ENCODE measurements at places on chromosomes 1 and 21.
A peak's percentile ranks its signal among the peaks of the same experiment; 100 is the strongest.

- DNase-seq = peak; percentile 83
Measured at GRCh38 chr1:117758444-117759316, 152.8 kb downstream of the TENT5C start.

- no peak for DNase-seq
Measured at GRCh38 chr1:112544751-112545150, 36.0 kb downstream of the WNT2B start.

DNA sequence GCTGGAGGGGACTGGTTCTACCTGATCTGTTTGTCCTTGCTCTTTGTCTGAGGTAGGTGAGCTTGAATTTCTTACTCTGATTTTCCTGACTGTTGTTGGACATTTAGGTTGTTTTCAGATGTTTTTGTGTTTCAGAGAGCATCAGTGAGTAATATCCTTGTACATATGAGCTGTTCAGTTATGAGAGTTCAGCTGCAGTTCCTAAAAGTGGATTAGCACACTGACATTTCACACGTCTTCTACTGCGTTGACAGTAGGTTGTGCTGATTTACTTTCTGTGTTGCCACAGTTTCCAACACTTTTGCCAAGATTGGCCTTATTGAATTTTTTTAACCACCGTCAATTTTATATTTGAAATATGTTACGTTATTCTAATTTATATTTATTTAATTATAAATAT, 27.7 kb downstream of the CXADR start:
- DNase-seq = no peak

DNA sequence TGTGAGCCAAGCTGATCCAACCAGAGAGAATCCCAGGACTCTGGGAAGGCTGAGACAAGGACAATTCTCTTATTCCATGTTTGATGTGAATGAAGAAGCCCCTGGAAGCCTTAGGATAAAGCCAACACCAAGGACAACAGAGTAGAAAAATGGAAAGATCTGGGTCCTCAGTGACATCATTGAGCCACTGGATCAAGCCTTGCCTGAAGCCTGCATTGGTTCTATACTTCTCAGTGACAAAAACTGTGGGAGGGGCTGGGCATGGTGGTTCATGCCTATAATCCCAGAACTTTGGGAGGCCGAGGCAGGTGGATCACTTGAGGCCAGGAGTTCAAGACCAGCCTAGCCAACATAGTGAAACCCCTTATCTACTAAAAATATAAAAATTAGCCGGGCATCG, 15.6 kb downstream of the ARHGEF19 start:
- no peak for DNase-seq

DNA sequence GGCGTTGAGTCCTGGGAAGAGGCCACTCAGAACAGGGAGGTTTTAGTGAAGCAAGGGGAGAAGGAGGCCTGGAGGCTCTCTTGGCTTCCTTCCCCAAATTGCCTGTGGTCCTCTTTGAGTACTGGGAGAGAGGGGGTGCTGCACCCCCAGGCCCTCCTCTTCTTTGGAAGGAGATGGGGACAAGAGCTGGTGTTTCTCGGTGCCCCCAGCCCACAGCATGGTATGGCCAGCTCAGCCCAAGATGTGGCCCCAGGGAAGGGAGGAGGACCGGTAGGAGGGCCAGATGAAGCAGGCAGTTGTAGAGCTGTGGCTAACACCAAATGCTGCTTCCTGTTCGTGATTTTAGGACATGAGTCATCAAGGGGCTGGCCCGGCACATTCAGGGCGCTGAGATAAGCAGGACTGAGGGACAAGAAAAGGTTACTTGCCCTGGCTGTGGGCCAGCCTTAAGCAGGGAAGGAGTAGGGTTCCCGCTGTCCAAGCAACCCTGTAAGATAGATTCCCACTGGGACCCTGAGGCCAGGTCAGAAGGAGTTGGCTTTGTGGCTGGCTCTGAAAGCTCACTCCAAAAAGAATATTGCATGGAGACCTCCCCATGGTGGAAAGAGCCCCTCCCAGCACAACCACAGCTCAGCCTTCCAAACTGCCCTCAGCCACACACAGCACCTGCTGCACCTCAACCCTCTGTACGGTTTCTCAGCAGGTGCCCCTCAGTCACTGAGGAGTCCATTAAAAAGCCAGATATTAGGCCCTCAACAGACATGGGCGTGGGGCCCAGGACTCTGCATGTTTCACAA, 4.9 kb upstream of the TNFRSF1B start:
- DNase-seq = no peak

- DNase-seq = no peak
Measured at GRCh38 chr1:159786966-159787365, 6.2 kb downstream of the DUSP23 start.

DNA sequence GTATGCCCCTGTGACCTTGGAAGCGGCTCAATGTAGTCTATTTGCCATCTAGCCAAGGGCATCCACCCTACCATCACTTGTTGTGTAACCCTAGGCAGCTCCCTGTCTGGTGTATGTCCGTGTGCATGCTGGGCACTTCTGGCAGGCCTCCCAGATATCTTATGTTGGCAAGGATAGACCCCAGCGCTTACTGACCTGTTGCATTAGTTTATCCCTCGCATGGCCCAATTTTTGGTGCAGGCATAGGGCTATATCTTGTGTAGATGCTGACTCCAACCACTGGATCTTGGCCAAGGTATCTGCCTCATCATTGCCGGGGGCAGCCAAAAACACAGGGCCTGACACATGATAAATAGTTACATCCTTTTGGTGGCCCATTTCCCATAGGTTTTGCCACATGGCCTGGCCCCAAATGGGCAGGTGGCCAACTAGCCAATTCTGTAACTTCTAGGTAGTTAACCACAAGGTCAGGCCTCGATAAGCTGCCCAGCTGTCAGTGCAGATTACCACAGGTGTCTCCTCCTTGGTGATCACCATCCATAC, 14.0 kb upstream of the TBX19 start:
- DNase-seq = no peak

DNA sequence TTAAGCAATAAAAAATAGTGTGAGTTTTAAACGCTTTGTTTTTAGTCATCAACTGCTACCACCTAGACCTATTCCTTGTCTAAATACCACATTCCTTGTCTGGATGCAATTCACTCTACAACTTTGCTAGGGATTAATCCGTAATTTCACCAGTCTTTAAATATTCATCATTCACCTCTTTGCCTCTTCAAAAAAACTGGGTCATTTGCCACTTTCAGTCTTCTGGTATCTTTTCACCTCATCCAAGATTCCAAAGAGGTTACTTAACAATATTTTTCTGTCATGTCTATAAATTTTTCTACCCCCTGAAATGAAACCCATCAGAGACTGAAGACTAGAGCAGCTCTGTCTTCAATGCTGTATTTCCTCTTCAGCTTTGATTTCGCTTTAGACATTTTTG, 9.5 kb downstream of the PALMD start:
- no peak for DNase-seq

DNA sequence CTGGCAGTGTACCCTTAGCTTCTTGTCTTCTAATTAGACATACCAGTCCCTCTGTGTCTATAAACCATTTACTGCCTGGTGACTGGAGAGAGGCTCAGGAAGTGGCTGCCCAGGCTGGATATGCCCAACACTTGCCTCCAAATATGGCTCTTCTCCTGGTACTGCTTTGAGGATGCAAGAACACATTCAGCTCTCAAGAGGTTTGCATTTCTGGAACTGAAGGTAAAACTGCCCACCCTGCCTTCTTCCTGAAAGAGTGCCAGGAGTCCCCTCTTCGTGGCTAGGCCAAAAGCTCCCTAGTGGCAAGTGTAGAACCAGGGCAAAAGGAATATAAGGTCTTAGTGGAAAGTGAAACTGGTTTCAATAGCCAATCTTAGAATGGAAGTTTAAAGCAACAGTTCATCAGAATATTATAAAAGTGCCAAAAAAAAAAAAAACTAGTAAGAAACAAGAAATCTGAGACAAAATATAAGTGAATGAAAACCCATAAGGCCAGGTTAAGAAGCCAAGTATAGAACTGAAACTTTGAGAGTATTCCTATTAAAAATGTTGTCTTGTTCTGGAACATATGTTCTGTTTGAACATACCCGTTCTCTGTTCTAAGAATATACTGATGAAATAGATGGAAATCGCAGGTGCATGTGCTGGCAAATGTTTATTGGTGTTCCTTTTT, 77.2 kb upstream of the CTTNBP2NL start:
- no peak for DNase-seq

- no peak for DNase-seq
Measured at GRCh38 chr1:156150333-156151011, 2.9 kb upstream of the SEMA4A start.

- no peak for DNase-seq
Measured at GRCh38 chr1:232648316-232648715, 18.4 kb upstream of the SIPA1L2 start.

- no peak for DNase-seq
Measured at GRCh38 chr1:173523329-173523728, 46.2 kb downstream of the PRDX6 start.

GRCh38 chr1:164180824-164181223, 378.2 kb upstream of the PBX1 start:
- DNase-seq = no peak

DNA sequence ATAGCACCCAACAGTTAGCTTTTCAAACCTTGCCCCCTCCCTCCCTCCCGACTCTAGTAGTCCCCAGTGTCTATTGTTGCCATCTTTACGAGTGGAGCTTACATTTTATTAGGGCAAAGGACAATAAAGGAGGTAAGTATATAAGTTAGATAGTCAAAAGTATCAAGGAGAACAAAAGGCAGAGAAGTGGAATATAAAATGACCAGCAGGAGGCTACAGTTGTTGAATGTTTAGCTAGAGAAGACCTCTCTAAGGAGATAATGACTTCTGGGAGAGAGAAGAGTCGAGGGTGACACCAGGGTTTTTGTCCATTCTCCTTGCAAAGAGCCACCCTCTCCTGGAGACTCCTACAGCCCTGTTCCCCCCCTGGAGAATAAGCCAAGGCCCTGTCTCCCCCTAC, 48.7 kb downstream of the SYT6 start:
- DNase-seq = peak; percentile 11

GRCh38 chr1:197170538-197170937, 24.1 kb upstream of the ASPM start:
- DNase-seq = no peak

GRCh38 chr1:11881749-11882441, 23.1 kb upstream of the NPPB start:
- DNase-seq = no peak

GRCh38 chr1:190250368-190250767, 227.3 kb downstream of the BRINP3 start:
- no peak for DNase-seq

- no peak for DNase-seq
Measured at GRCh38 chr1:180994262-180994661, 28.4 kb downstream of the STX6 start.

DNA sequence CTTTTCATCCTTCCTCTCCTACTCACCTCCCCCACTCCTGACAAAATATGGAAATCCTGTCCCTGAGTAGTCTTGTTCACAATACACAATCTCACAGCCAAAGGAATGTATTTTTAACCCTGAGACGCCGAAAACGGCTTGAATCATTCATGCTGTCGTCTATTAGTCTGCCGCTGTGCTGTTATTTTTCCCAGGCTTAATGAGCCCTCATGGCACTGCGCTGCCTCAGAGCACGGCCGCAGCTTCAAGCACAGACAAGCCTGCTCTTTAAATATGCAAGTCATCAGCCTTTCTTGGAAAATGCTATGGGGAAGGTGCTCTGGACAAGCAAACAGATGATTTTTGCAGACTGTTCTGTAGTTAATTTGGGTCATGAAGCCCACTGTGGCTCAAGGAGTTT, 302.7 kb downstream of the DISC1 start:
- DNase-seq = peak; percentile 13

DNA sequence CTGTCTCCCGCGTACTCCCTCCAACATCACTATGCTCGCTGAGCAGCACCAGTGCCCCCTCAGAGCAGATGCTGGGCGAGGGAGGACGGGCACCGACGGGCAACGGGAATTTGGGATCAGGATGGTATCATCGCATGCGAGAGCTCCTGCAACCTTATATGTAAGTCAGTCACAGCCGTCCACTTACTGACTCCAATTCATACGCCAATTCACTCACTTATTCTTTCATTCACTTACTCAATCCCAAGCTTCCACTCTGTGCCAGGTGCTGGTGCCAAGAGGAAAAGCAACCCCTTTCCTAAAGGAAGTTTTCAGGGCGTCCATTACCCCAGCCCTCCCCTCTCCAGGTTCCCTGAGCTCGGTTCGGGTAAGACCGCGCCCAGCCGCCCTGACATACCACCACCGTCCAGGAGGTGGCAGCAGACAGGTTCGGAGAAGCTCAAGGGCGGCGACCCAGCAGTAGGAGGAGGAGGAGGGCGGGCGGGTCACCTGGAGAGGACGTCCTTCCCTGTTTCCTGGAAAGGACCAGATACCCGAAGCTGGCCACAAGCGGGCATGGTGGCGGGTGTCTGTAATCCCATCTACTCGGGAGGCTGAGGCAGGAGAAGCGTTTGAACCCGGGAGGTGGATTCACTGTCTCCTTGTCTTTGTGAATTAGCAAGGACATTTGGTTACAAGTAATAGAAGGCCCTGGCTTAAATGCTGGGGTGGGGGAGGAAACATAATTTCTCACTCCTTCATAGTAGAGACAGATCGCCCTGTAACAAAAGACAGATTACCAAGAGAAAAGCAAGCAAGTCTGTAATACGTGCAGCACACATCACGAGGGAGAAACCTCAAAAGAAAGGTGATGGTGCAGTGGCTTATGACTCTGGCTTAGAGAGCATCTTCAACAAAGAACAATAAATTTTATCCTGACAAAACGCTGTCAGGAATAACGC, 7.6 kb upstream of the IL22RA1 start:
- peak; percentile 96 for DNase-seq

DNA sequence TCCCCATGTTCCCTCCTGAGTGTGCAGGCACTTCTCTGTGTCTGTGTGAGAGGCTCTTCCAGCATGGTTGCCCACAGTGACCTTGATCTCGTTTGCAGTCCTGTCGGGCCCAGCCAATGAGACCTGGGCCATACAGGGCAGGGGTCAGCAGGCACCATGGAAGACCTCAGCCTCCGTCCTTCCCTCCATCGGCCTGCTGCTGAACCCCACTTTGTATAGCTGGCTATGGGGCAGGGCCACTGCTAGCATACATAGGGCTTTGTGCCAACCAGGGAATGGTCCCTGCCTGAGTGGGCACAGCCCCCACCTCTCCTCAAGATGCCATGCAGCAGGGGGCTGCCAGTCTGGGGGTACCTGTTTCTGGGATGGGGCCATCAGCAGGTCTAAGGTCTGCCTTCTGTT, 3.8 kb downstream of the C1orf35 start:
- no peak for DNase-seq

DNA sequence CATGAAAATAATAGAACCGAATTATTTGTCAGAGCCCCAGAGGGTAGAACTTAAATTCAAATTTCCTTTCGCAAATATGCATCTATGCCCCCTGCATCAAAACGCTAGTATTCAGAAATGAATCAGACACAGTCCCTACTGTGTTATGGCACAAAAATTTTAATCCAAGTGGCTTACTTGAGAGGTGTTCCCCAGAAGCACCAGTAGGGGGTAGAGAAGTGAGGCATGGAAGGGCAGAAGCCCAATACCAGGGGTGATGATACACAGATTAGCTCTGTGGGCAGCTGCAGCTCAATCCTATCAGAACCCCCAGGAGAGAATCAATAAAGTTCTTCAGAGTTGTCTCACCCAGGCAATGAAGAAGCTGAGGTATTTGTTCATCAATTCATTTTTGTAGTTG, 342.2 kb downstream of the OMA1 start:
- DNase-seq = no peak

- DNase-seq = no peak
Measured at GRCh38 chr1:184019506-184019905, 18.0 kb downstream of the COLGALT2 start.

All from HAP-1 (cell line).